ENCODE measurements at places on chromosomes 1 and 21.

- no peak for DNase-seq
Observed at GRCh38 chr1:57572016-57572415, 148.2 kb upstream of the DAB1 start.

DNA sequence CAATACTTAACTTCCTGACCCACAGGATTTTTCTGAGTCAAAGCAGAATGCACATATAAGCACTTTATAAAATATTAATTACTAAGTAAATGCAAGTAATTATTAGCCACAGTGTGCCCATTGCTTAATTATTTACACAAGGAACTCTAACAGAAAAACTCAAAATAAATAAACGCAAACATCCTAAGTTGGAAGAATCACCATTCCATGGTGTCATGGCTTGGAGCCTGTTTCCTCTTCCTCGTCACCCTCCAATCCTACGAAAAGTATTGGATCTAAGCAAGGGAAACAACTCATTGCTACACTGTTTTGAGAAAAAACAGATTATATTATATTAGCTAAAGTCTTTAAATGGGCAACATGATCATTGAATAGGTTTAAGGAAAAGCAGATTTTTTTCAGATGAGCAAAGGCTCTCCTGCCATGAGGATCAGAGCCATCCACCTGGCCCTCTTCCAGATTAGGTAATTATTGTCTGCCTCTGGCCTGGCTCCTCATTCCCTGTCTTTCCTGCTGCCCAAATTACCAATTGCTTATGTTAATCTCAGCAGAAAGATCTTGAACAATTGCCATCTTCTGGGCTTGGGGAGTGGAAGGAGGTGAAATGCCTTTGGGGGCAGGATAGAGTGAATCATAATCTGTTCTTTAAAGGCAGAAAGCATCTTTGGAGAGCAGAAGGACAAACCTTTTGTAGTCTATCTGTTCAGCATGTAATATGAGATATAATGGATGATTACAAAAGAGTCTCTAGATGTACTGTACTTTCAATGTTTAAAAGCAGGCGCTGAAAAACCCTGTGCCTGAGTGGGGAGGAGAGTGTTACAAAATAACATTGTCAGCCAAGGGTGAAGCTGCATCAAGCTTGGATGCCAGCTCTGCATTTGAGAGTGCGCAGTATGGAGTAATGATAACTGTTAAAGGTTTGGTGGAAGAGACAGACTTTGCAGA, 121.2 kb downstream of the DUSP10 start:
- DNase-seq: no peak

- DNase-seq: no peak
Observed at GRCh38 chr1:27598902-27599528, 4.9 kb downstream of the AHDC1 start.

GRCh38 chr1:27864264-27864895, 8.0 kb upstream of the THEMIS2 start:
- DNase-seq: no peak

DNA sequence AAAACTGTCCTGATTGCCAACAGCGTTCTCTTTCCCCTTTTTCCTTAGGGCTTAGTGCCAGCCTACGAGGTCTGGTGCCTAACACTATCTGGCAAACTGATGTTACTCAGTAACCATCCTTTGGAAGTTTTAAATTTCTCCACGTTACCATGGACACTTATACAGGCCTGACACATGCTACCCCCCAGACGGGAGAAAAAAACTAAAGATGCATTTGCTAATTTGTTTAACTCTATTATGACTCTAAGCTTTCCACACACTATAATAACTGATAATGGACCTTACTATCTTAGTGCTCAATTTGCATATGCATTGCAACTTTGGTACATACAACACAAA, 36.8 kb downstream of the CLCA1 start:
- no peak for DNase-seq

DNA sequence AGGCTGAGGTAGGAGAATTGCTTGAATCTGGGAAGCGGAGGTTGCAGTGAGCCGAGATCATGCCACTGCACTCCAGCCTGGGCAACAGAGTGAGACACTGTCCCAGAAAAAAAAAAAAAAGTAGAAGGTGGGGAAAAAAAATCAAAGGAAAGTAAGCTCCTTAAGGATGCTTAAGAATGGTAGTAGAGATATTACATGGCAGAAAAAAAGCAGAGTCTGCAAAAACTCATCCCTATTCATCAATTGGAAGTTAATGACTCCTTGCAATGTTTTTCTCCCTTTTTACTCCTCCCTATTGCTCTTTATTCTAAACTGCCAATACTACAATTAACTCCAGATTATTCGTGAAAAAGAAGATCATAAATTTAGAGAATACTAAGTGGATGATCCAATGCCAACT, 23.4 kb downstream of the ENAH start:
- DNase-seq: no peak

GRCh38 chr1:41238311-41238988, 3.7 kb downstream of the SCMH1 start:
- no peak for DNase-seq

DNA sequence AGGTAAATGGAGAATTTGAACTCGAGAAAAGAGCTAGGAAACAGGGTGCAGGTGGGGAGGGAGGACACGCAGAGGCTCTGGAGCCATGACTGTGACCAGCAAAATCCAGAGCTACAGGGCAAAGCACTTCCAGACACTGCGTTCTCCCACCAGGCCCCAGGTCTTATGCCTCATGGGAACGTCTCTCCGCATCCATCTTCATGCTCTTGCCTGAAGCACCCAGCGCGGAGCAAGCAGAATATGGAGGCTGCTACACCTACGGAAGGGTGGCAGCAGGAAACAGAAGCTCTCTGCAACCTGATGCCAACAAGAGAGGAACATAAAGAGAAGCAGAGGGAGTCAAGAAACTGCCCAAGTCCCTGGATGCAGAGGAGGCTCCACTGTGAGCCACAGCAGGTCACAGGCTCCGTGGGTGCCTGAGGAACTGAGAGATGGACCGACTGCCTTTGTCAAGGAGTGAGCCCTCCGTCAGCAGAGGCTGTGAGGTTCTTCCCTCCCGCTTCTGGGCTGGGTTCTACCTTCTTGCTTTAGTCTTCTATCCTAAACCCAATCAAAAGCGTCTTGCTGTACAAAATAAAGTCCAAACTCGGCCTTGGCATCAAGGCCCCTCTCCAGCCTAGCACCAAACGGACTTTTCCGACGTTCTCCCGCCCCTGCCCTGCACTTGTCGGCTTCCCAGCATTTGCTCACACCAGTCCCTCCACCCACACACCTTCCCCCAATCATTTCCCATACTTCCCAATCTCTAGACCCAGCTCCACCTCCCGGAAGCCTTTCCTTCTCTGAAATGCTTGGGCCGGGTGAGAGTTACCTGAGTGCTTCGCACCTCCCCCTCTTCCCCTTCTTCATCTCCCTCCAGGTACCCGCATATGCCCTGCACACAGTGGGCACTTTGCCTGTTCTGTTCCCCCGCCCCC, 930 bp downstream of the DHCR24 start:
- no peak for DNase-seq

Data from glomerular endothelial cell (primary cell).